ENCODE measurements at places on chromosomes 12 and 14.
A peak's percentile ranks its signal among the peaks of the same experiment; 100 is the strongest.

GRCh38 chr12:107544937-107545336 lies 140.7 kb upstream of the PWP1 start:
- DNase-seq = peak; percentile 90

DNA sequence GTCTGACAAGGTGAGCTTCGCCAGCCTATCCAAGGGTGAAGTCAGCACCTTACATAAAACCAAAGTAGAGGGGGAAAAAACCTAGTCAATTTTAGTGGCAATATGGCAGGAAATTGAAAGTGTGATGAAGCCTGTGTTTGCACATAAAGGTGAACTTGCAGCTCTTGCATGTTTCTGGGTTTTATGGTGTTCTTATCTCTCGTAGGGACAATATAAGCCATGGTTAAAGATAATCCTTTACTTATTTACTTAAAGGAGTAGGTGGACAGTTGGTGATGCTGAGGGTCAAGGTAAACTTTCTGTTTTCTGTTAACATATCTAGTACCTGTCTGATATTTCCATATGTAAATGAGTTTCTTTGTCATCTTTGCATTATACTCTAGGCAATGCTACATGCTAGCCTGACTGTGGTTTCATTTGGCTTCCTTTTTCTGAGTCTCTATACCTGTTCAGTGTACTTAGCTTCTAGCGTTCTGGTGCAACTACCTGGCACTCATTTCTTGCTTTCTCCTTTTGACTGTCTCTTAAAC lies 32.8 kb downstream of the CCDC91 start:
- DNase-seq = no peak

GRCh38 chr14:103186241-103186822 lies 63.1 kb downstream of the TNFAIP2 start:
- no peak for DNase-seq

- DNase-seq = no peak
Measured at GRCh38 chr12:120870415-120870814, 33.7 kb downstream of the SPPL3 start.

- DNase-seq = no peak
Measured at GRCh38 chr14:95490727-95491451, 25.6 kb downstream of the SYNE3 start.

GRCh38 chr12:126430921-126431320 lies 1365.7 kb downstream of the AACS start:
- no peak for DNase-seq

- no peak for DNase-seq
Measured at GRCh38 chr12:1778911-1779310, 41.5 kb upstream of the LRTM2 start.

DNA sequence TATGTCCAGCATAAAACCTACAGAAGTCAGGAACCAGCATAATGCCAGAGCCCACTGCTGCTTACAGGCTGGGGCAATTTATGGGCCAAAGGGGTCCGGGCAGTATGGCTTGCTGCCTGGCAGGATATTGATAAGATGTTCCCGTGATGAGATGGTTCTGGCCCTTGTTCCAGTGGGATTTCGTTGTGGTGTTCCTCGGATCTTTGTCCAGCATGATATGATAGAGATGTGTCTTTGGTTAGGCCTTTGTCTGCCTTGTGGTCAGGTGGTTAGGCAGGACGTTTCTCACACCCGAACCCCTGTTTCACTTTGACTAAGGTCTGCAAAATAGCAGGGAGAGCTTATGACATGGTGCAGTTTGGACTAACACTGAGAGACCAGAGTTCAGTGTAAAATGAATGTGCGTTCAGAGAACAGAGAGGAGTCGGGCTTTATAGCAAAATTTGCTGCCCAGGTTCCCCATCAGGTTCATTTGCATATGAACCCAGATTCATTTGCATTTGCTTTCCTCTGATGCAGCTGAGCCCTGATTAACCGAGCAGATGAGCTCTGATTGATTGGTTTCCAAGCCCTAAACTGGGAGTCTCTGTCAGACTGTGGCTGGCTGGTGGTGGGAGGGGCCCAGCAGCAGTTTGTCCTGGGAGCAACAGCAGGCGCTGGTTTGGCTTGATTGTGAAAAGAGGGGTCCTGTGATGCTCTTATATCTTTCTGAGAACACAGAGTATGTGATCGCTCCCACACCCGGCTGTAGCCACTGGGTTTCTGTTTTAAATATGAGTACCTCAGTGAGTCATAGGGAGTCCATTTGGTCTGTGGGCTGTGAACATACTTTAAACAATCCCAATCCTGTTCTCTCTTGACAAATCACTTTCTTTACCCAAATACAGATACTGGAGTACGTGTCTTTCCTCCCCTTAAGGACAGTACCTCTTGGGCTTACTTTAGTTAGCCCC lies 156.3 kb upstream of the PZP start:
- DNase-seq = no peak

DNA sequence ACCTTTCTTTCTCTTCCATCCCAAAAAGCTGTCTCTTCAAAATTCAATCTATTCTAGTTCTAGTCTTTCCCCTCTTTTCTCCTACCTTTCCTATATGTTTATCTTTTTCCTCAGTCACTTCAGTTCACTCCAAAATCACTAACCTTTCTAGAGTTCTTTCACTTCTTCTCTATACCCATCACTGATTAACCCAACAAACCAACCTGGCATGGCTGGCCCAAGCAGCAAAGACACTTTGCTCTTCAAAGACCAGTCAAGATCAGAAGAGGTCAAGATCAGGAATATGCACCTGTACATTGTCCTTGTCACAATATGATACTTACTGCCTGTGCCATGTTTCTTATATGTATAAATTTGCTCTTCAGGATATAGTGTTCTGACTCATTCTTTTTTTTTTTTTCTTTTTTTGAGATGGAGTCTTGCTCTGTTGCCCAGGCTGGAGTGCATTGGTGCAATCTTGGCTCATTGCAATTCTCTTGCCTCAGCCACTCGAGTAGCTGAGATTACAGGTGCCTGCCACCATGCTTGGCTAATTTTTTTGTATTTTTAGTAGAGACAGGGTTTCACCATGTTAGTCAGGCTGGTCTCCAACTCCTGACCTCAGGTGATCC lies 112.9 kb downstream of the C12orf42 start:
- DNase-seq = no peak

- DNase-seq = no peak
Measured at GRCh38 chr14:61470961-61471293, 149.5 kb downstream of the PRKCH start.

DNA sequence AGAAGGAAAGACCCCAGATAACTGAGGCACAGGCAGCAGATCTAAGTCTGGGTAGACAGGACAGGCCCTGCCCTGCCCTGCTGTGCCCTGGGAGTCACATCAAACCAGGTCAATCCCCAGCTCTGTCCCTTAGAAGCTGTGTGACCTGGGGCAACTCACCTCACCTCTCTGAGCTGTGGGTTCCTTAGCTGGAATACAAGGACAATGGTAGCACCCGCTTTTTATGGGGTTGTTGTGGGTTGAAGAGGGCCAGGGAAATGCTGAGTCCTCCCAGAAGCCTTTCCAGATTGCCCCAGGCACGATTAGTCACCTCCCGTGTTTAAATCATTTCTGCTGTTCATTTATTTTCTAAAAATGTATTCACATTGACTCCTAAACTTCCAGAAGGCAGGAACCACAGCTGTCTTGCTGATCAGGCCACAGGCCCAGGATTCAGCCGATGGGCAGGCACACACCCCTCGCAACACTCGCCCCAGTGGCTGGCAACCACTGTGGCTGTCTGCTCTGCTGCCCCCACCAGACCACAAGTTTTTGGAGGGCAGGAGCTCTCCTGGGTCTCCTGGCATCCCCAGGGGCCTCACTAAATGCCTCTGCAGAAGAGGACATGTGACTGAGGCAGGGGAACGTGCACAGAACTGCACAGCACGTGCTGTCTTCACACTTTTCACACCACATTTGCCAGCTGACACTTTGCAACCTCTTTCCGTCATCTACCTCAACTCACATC lies 3.0 kb downstream of the SELPLG start:
- DNase-seq = no peak

DNA sequence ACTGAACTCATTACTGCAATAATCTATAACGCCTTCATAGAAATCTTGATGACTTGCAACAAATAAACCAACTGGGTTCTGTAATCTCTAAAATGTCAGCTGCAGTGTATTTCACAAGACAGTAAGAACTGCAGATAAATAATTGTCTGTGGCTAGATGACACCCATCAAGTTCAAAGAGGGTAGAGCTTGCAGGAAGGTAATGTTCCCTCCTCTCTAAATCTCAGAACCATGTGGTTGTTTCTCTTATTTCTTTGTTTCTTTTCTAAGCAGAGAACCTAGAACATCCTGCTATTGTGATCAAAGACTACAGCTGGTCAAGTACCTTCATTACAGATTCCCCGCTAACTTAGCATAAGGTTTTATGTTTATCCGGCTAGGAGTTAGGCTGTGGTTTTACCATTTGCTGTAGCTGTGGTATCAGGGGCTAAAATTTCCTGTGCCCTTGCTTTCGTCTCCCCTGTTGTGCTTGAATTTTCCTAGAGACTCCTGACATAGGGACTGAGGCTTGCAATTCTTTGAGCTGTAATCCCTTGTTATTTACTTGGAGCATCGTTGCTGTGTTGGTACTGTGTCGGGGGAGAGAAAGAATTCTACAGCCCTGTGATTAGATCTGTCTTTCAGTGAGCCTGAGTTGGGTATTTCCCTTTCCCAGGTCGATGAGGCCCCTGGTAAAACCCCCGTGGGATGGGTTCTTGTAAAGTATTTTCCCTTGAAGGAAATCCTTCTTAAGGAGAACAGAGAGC lies 253.1 kb upstream of the BTG1 start:
- DNase-seq = no peak
